ENCODE measurements at places on chromosomes 3 and 15.

DNA sequence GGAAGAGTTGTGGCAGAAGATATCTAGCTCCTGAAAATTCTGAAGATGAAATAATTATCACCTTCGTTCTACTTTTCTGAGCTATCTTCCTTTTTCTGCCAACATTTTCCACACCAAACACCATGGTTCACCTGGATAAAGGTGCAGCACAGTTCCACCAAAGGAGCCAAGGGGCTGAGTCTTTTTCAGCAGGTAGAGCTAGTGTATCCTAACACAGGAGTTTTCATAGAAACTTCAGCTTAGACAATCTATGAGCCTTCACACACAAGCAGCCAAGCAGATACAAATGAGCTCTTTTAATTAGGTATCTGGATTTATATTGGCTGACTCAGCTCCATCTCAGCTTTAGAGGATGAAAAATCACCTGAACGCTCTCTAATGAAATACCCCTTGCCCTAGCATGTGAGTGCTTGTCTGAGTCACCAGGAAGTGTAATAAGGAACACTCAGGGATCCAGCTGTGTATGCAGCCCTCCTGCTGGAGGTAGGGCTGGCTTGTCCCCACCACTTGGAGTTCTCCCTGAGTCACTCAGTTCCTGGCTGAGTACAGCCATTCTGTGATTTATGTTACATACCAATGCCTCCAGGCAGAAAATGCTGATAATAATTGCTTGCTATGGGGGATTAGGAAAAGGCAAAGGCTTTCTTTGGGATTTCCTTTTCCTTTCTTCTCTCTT is 385.7 kb downstream of the LSAMP start:
- peak; percentile 20 for DNase-seq

DNA sequence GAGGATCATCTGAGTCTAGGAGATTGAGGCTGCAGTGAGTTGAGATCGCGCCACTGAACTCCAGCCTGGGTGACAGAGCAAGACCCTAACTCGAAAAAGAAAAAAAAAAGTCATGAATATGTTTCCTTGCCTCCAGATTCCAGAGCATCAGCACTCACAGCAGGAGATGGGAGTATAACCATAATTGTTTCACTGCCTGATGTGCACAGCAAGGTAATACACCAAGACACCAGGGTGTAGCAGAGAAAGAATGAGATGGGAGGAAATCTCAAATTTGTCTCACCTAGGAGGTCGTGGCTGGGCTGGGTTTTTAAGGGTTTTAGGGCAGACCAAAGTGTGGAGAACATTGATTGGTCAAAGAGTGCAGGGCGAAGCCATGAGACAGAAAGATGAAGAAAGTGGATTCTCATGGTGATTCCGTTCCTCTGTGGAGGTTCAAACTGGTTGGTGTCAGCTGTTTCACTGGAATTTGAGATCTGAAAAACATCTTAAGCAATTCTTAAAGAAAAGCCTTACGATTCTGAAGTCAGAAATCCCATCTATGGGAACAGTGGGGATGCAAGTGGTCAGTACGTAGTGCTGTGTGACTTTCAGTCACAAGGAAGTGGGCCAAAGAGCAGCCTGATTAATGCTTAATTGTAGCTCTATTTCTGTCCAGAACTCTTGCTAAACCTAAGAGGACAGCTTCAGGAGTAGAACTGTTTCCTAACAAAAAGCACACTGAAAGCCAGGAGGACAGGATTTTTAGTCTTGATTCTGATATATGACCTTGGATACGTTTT is 7.8 kb upstream of the C15orf61 start:
- no peak for DNase-seq

- DNase-seq, result no peak
These were observed 11.5 kb upstream of the TRPM7 start for GRCh38 chr15:50698101-50698500.

DNA sequence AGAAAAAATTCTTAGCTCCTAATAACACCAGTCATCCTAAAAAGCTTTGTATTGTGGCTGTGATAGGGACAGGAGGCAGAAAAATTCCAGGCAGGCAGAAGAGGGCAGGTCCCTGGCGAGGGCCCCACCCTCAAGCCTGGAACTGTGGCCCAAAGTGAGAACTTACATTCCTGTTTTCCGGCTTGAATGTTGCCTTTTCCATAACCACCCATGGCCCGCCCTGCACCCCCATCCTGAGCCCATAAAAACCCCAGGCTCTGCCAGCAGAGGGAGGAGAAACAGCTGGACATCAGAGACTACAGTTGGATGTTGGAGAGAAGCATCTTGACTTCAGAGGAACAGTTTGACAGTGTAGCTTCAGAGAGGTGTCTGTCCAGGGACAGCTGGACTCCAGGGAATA is 37.3 kb downstream of the SLCO2A1 start:
- DNase-seq, result no peak

DNA sequence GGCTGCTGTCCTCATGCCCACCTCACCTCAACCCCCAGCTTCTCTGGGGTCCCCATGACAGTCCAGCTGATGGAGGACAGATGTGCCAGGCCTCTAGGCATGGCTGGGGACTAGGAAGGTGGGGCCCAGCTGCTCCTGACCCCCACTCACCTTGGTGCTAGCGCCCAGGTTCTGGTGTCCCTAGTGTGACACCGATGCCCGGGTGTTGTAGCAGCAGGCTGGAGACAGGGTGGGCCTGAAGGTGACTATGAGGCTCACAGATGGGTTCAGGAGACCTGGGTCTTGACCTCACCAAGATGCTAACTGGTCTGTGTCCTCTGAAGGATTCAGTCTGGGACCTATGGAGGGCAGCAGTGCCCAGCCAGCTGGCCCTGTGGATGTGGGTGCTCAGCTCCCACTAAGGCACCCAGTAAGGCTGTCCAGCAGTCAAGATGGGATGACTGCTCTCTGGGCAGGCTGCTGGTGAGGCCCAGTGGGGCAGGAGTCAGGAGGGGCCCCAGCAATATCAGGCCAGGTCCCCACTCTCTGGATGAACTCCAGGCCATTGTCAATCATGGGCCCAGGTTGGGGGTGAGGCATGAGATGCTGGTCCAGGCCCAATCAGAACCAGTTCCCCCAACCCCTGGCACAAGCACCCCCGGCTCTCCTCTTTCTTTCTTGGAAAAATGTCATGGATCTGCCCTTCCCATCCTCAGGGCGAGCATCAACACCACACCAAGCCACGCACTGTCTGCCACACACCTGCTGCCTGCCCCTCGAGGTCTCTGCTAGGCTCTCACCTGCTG is 33.0 kb downstream of the ALDH1L1 start:
- no peak for DNase-seq

Measured in NT2/D1 (cell line).